ENCODE measurements at places on chromosomes 7 and 10.

GRCh38 chr10:128022261-128023196 is 103.7 kb downstream of the MKI67 start:
- DNase-seq: no peak

DNA sequence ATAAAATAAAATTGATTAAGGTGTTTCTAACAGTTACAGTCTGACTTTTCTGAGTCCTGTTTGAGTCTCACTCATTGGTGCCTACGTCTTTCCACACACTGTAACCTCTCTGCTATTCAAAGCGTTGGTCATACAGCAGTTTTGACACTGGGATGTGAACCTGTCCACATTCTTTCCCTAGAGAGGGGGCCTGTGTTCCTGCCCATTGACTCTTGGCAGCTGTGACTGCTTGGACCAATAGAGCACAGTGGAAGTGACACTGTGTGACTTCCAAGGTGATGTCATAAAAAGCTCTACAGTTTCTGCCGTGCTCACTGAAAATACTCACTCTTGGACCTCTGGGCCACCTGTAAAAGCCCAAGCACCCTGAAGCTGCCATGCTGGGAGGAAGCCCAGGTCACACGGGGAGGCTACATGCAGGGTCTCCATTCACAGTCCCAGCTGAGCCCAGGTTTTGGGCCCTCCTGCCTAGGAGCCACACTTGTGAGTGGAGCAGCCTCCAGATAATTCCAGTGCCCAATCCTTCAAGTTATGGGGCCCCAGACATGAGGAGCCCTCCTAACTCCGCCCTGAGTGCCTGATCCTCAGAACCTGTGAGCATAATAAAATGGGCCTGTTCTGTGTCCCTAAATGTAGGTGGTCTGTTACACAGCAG is 704 bp upstream of the ANTXRL start:
- no peak for DNase-seq

- no peak for DNase-seq
These were observed 95.7 kb downstream of the RBM20 start for GRCh38 chr10:110739811-110740271.

GRCh38 chr10:31687663-31688482 is 240.8 kb downstream of the ARHGAP12 start:
- no peak for DNase-seq

- DNase-seq: no peak
These were observed 4.1 kb downstream of the PRSS2 start for GRCh38 chr7:142774826-142775225.

GRCh38 chr7:137689761-137690160 is 157.0 kb downstream of the DGKI start:
- DNase-seq: no peak

DNA sequence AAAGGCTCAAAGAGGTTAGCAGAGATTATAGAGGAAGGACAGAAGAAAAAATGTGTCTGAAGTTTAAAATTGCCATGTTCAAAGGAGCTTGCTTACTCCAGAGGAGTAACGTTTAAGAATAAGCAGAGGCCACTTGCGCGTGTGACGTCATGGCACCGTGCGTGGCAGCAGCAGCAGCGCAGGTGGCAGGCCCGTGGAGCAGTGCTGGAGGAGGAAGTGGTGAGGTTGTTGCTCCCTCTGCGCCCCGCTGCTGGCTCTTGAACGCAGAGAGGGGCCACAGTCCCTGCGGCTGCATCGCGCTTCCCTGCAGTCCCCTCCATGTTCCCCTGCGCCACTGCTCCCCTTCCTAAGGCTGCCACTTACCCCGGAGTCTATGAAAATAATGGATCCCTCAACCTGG is 37.5 kb downstream of the GDI2 start:
- peak; percentile 79 for DNase-seq

- no peak for DNase-seq
These were observed 72.2 kb upstream of the NUPR2 start for GRCh38 chr7:56188376-56188775.

GRCh38 chr10:88322324-88323063 is 260.6 kb downstream of the RNLS start:
- DNase-seq: no peak

DNA sequence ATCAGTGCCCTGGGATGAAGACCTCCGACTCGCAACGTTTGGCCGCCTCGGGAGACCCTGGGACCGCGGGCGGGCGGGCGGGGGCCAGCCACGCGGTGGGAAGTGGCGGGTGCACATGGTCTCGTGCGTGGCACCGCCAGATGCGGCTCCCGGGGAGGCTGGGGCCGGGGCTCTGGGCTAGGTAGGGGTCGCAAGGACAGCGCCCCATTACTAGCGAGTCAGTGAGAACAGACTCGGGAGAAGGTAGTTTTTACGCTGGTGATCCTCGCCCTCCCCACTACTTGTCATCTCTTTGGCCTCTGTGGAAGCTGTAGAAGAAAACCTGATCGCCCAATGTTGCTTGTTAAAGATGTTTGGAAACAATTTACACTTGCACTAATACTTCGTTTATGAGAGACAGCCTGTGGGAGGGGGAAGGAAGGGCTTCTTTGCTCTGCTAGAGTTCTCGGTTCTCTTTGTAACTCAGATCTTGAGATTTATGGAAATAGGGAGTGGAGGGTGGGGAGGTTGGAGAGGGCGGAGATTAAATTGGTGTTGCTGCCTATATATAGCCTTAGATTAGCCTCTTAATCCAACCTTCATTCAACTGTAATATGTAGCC is 591 bp downstream of the BZW2 start:
- no peak for DNase-seq

- no peak for DNase-seq
These were observed 25.2 kb downstream of the HBP1 start for GRCh38 chr7:107194052-107194451.

DNA sequence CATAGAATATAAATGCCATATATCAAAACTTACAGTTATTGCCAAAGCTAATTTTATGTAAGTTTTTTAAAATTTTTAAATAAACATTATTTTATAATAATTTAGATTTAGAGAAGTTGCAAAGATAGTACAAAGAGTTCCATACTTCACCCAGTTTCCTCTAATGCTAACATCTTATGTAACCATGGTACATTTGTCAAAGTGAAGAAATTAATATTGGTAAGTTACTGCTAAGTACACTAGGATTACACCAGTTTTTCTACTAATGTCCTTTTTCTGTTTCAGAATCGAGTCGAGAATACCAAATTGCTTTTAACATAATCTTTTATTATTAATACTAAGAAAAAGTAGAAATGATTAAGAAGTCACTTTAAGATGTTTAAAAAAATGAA is 29.2 kb downstream of the CSGALNACT2 start:
- no peak for DNase-seq

- peak; percentile 84 for DNase-seq
These were observed 24.8 kb downstream of the GRIFIN start for GRCh38 chr7:2451171-2452073.

DNA sequence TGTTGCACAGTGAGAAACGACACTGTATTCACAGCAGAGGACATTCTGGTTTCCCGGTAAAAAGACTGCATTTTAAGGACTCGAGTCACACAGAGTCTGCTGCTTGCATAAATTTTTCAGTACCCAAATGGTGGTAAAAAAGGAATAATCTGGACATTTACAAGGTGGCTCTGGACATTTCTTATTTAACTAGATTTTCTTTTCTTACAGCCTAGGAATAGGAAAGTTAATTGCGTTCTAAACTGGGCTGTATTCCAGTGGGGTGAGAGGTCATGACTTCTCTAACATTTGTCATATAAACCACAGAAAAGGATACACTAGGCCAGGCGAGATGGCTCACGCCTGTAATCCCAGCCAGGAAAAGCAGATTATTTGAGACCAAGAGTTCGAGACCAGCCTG is 237.5 kb upstream of the KLF6 start:
- no peak for DNase-seq

GRCh38 chr7:131302446-131302845 is 25.2 kb upstream of the MKLN1 start:
- no peak for DNase-seq

DNA sequence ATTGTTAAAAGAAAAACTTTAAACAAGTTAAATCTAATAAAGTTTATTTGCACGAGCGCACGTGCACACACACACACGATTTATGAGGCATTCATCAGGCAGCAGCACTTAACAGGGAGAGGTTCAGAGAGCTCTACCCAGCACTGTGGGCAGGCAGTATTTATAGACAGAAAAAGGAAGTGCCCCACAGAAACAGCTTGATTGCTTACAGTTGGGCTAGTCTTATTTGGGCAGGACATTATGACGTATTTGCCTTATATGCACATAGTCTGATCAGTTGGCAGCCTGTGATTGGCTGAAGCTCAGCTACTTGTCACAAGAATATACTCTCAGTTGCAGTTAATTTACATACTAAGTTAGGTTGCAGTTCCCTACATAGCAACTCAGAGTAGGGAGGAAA is 1.2 kb upstream of the SDHAF3 start:
- no peak for DNase-seq

- DNase-seq: no peak
These were observed 138.0 kb upstream of the YAE1 start for GRCh38 chr7:39428221-39428620.

GRCh38 chr7:155410431-155410830 is 47.5 kb upstream of the EN2 start:
- DNase-seq: no peak

- DNase-seq: no peak
These were observed 90.8 kb downstream of the OTUD1 start for GRCh38 chr10:23529625-23530024.

GRCh38 chr7:100691676-100692577 is 2.1 kb downstream of the GIGYF1 start:
- peak; percentile 82 for DNase-seq

GRCh38 chr7:40299097-40299496 is 164.3 kb downstream of the SUGCT start:
- DNase-seq: no peak

GRCh38 chr7:8389593-8390261 is 43.7 kb upstream of the NXPH1 start:
- DNase-seq: no peak

DNA sequence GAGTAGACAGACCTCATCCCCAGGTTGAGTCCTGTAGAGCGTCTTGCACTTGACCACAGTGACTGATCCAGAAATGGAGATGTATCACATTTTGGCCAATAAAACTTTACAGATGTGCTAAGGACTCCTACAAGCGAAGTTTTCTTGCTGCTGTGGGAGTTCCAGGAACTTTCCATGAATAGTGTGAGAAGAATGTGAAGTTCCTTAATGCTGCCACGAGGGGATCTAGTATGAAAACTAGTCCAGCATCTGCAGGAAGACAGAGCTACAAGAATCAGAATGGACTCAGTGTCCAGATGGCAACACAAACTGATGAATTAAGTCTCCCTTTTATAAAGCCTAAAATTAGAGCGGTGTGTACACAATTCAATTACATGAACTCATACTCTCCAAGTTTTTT is 14.8 kb upstream of the LSM8 start:
- no peak for DNase-seq

- no peak for DNase-seq
These were observed 77.0 kb downstream of the ZNF277 start for GRCh38 chr7:112283382-112283910.

- DNase-seq: no peak
These were observed 640.4 kb downstream of the TYW1 start for GRCh38 chr7:67637023-67637358.

DNA sequence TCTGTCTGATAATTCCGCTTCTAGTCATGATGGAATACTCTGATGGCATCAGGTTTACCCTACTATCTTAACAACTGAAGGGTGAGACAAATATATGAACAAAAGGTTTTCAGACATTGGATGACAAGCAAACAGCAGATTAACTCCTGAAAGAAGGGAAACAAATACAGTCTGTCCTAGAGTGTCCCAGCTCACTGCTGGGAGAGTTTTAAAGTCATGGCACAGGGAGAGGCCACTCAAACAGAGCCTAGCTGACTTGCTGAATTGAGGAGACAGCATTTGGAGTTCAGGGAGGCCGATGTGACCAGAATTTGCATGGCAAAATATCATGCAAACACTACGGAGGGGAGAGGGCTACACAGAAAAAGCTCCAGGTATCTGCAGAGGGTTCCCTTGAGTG is 73.1 kb downstream of the MDH2 start:
- DNase-seq: no peak

DNA sequence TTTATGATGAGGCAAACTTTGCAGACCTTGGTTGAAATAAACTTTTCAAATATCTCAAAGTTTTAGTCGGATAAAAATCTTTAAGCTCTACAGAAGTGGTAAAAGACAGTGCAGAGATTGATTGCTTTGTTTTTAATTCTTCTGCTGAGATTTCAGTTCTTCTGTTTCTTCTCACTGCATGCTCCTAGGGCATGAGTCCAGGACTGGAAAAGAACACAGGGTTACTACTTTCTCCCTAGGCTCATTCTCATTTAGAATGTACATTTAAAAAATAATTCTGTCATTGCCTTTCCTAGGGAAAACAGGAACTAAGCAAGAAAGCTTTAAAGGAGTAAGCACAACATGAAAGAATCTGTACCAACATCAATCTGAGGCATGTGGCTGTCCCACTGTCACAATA is 256.7 kb upstream of the DGKB start:
- no peak for DNase-seq

DNA sequence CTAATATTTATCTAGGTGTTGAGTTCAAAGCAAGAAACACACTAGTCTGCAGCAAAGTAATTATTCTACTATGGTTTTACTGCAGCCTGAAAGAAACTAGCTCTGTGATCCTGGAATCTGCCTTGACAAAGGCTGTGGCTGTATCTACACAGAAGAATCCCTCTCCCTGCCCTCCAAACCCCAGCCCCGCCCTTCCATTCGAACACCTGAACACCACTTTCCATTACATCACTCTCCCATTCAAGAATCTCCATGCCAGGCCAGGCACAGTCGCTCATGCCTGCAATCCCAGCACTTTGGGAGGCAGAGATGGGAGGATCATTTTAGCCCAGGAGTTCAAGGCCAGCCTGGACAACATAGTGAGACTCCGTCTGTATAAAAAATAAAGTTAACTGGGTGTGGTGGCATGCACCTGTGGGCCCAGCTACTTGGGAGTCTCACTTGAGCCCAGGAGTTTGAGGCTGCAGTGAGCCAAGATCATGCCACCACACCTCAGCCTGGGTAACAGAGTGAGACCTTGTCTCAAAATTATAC is 23.3 kb downstream of the LRRC20 start:
- DNase-seq: no peak

- no peak for DNase-seq
These were observed 2.9 kb downstream of the A1CF start for GRCh38 chr10:50882540-50882983.

DNA sequence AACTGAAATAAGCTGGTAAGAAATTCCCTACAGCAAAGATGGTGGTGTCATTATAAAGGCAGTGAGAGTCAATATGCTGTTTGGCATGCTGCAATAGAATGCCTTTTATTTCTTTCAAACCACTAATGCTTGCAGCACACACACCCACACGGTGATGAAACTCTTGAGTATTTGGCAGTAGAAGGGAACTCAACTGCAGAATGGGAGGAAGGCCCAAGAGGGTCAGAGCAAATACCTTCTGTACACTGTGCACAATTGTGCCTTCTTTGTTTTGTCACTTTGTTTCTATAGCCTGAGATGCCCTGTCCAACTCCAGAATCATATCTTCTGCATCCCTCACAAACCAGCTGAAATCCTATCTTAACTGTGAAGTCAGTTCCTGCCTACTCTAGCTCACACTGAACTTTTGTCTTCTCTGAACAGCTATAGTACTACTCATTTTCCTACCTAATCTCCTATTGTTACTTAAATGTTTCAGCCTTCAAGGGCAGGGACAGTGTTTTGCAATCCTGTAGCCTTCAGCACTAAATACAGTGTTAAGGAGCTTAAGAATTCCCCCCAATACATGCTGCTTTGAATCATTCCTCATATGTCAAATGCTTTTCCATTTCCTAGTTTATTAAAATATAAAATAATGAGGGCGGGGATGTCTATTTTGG is 22.2 kb downstream of the MMS19 start:
- no peak for DNase-seq

GRCh38 chr10:117757086-117757720 is 214.7 kb downstream of the EMX2 start:
- no peak for DNase-seq

- no peak for DNase-seq
These were observed 182.4 kb downstream of the SKIDA1 start for GRCh38 chr10:21343087-21343486.

All from activated naive CD8-positive, alpha-beta T cell treated with anti-CD3 and anti-CD28 coated beads, Interleukin-2, amount 10 ng/mL, durations not matched to agents 7 days and 5 days (primary cell).